ENCODE measurements at places on chromosomes 6 and 20.
A peak's percentile ranks its signal among the peaks of the same experiment; 100 is the strongest.

DNA sequence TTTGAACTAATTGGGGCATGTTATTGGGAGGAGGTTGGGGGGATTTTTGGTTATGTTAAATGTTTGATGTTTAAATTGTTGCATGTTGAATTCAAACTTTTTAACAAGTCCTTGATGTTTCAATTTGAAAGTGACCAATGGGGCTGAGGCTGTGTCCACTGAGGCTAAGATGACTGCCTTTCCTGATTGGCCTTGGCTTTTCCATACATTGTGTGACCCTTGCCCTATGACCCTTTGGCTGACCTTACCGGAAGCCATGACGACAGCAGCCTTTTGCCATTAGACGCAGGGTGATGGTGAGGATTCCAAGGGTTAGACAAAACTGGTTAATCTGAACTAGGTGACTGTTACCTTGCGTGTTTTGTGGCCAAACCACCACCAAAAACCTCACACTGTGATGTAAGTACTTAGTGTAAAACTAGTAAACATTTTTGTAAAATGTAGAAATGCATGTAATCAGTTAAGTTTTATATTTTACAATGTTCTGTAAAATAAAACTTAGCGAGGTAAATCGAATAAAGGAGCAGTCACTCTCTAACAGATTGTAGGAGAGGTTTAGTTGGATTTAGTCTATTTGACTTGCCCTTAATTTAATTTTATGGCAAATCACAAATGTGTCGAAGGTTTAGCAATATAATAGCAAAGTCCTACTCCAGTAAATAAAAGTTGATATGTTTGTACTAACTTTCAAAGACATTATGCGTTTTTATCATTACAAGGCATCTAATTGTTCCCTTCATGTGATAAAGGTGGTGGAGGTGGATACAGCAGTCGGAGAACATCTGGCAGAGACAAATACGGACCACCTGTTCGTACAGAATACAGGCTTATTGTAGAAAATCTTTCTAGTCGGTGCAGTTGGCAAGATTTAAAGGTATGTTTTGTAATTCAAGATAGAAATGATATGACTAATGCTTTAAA, 1.6 kb downstream of the SRSF6 start:
- DNase-seq = peak; percentile 10

GRCh38 chr6:118844915-118845314, 49.0 kb upstream of the ASF1A start:
- no peak for DNase-seq

GRCh38 chr20:2753461-2754040, 46.9 kb downstream of the CPXM1 start:
- DNase-seq = no peak

DNA sequence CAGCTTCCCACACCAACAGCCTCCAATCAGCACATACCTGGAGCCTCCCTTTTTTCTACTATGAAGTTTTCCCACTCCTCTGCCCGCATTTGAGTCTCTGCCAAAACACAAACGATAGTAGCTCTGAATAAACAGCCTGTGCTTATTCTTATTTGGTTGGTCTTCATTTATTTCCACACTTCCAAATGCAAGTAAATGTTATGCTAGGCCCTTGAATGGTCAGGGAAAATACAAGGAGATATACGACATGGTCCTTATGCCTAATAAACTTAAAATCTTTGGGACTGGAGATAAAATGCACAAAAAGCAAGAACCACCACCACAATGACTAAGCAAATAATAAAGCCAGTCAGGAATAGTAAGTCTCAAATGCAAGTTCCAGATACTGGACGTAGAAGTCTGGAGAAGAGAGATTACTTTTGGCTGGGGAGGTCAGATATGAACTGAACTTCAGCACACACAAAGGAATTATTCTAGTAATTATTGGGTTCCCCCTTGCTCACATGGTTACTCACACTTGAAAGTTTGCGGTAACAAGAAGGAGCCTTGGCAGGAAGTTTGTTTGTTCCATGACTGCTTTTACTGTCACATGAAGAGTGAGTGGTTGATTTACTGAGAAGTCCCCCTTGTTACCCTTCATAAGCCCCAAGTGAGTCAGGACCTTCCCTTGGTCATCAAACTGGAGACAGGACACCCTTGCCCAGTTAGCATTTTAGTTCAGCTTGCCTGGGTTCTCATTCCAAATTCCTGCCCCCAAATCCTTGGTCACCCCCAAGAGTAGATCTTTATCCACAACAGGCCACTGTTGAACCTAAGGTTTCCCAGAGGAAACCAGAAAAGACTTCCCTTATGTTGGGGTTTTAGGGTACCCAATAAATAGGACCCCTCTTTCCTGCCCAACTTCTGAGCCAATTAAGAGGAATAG, 511.2 kb upstream of the JARID2 start:
- no peak for DNase-seq

Data from renal pelvis (tissue), 12 donors.